ENCODE measurements at places on chromosomes 12 and 14. TPM values are rescaled to one million over a fixed set of nuclear protein-coding genes. Genes with fewer than 3 reads are reported as not detected.

DNA sequence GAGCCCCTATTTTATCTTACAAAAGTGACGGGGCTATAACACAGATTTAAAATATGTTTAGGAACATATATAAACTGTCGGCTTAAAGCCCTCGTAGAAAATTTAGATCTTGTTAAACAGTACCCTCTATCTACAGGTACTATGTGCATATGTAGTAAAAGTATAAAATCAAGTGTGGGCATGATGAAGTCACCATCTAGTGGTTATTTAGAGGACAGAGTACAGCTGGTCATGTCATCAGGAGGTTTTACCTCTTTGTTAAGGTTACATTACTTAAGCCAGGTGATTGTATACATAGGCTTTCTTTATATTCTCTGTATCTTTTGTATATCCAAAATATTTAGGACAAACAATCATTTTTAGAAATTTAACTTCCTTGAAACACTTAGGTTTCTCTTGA, 18.2 kb upstream of the TNS2 start:
- no peak for DNase-seq

BIN2 gene
- not detected for total RNA-seq

TMEM117 gene
- 10.6 TPM for total RNA-seq

DNA sequence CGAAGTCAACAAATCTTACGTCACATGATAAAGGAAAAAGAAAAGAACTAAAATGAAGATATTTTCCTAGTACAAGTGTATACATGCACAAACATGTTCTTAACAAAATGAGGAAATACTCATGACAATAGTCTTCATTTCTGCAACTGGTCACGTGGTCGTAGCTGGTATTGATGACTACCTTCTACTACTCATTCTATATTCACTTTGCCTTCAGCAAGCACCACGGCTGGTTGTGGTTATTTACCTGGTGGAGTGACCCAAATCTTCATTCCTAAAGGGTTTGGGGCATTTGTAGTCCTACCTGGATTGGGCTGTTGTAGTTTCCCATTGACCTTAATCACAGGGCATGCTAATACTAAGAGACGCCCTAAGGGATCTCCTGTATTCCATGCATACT, 51.2 kb downstream of the FIGNL2 start:
- DNase-seq: no peak

GRCh38 chr12:82476511-82476910, 118.2 kb downstream of the METTL25 start:
- DNase-seq: no peak

LGALS3 gene
- 37.4 TPM for total RNA-seq

DNA sequence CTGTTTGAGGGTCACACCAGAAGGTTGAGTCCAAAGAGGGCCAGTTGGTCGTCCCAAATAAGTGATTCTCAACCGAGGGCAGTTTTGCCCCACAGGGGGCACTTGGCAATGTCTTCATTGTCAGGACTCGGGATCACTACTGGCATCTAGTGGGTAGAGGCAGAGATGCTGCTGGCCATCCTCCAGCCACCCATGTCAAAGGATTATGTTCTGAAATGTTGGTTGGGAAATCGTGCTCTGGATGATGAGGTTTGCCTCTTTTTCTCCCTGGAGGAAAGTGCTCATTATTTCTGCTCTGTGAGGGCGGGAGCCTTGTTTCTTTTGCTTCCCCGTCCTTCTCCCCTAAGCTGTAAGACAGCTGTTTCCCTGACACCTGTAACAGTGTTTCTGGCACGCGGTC, 3.6 kb downstream of the ZNF839 start:
- DNase-seq: peak; percentile 52

DNA sequence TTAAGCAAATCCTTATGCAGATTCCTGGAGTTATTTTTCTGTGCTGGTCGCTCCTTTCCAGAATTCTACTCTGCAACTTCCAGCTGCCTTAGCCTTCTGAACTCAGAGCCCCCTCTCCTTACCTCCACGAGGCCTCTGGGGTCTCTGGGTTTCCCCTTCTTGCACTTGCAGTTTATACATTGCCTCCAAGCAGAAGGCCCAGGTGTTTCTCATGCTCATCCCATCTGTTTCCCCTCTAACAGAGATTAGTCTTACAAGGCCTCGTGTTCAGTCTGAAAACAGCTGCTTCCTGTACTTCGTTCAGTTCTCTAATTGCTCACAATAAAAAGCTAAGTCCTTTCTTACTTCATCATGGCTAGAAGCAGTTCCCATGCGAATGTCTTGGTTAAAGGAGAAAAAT, 134.4 kb upstream of the FGD4 start:
- DNase-seq: no peak

ITPK1 gene
- 13.0 TPM for total RNA-seq

DNA sequence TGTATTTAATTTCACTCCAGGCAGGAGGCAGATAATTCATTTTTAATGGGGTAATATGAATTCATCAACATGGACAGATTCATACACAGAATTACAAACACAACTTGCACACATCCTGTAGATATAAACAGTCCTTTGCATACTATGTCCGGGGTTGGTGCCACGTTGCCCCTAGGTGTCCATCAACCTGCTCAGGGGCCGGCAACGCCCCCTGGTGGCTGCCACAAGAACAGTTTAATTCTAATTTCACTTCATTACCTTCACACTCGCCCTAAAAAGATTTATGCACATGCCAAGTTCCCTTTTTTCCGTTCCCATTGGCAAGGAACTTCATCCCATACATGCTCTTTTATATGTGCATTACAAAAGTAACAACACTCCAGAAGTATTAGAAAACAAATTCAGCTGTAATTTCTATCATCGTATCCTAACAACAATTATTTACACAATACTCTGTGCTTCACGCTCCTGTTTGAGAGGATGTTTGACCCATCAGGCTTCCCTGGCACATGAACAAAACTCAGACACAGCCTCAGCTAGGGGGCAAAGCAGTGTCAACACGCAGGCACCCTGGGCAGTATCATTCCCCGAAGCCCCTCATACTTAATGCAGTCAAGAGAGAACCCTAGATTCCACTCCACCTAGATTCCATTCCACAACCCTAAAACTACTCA, 15.5 kb downstream of the MANSC1 start:
- DNase-seq: peak; percentile 27

PLA2G1B gene
- not detected for total RNA-seq

DNA sequence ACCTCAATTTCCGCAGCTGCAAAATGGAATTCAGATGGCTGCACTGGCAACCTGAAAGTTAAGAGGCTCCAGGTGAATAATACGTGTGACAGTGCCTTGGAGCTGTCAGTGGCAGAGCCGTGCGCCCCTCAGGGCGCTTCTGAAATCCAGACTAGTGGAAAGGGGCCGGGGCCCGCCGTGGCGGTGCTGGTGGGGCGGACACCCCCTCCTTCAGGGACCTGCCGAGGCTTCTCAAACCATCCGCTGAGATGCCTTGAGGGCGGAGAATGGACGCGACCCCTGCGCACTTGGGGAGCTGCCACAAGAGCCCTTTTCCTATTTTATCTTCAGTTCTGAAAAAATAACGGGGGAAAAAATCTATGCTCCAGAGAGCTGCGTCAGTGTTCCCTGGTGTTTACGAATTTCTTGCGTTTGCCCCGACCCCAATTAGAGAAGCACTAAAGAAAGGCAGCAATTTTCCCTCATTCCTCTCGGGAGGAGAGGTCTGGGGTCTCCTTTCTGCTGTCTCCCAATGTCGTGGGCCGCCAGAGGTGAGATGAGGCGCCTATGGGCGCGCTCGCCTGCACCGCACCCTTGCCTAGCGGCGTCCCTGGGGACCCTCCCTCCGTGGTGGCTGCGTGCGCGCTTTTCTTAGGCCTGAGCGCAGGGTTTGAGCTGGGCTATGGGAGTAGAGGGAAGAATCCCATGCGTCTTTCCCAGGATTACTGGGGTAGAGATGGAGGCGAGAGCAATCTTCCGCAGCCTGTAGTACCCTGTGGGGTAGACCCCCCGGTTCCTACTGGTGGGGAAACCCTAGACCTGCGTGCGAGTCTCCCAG, 2.2 kb downstream of the NOS1 start:
- DNase-seq: no peak
